ENCODE measurements at places on chromosomes 2 and 18. TPM values are rescaled to one million over a fixed set of nuclear protein-coding genes. Genes with fewer than 3 reads are reported as not detected.

The SERPINB10 gene
- total RNA-seq, result not detected

The LINC00305 gene
- not detected for total RNA-seq

The PJVK gene
- 1.5 TPM for total RNA-seq

The LRRTM1 gene
- not detected for total RNA-seq

The TFPI gene
- total RNA-seq, result 63.5 TPM

Data from A549 treated with Hydrocortisone at 1 μM for 4 hours (cell line).